ENCODE measurements at places on chromosomes 6 and 20.

DNA sequence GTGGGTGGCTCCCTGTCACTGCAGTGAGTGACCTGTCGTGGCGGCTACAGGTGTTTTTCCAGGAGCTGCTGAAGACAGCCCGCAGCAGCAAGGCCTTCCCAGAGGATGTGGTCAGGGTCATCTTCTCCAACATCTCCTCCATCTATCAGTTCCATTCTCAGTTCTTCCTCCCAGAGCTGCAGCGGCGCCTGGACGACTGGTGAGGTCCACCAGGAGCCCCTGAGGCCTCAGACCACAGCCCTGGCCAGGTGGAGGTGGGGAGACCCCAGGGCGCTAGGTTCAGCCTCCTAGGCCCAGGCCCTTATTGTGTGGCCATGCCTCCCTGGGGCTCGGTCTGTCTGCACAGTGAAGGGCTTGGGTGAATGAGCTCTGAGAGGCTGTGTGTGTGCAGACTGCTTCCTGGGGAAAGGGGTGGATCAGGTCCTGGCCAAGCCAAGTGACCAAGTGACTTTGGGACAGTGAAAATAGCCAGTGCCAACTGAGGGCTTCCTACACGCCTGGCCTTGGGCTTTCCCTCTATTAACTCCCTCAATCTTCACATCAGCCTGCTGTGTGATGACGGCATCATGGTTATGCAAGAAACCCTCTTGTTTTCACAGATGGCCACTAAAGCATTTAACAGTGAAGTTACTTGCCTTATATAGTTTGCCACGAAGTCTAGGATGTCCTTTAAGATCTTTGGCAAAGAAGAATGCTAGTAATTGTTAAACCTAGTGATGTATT, 6.4 kb downstream of the FGD2 start:
- no peak for DNase-seq

GRCh38 chr6:160258346-160259142, at the start of gene SLC22A2:
SLC22A2 (minus strand) TSS chr6:160258821; CDS start chr6:160258757, 64 bp downstream.
- DNase-seq, result no peak

DNA sequence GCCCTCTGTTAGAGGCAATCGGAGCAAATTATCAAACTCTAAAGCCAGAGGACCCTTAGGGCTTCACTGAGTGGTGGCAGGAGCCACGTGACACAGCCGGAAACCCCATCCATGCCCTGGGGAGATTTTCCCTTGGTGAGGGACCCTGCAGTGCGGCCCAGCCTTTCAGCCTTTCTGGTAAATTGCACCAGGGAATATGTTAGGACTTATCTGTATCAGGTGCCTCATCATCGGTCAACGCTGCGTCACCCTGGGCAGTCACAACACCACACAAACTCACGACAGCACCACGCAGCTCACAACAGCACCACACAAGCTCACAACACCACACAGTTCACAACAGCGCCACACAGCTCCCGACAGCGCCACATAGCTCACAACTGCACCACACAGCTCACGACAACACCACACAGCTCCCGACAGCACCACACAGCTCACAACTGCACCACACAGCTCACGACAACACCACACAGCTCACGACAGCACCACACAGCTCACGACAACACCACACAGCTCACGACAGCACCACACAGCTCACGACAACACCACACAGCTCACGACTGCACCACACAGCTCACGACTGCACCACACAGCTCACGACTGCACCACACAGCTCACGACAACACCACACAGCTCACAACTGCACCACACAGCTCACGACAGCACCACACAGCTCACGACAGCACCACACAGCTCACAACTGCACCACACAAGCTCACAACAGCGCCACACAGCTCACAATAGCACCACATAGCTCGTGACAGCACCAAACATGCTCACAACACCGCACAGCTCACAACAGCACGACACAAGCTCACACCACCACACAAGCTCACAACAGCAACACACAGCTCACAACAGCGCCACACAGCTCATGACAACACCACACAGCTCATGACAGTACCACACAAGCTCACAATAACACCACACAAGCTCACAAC, 199.0 kb downstream of the DLL1 start:
- no peak for DNase-seq

DNA sequence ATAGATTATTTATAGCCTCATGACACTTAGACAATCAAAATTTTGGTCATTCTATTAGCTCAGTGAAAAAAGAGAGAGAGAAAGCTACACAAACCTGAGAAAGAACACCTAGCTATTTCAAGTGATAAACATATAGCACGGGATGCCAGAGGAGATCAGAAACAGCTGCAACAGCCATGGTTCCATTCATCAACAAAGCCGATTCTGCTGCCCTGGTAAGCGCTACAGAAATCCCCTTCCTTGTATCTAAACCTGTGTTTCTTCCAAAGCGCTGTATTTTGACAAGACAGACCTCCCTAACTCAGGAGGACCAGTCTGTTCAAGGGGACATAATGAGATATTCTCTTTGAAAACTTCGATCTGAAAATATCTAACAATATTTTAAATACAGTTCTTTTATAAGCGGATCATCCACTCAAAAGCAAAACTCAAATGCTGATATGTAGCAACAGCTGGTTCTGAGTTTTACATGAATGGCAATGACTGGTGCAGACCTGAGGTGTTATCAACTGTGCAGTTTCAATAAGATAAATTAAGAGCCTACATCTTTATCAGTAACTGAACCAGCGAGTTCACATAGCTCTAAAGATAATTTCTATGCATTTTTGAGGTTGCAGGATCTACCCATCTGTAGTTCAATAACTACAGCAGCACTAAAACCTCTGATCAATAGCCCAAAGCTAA, 447.8 kb downstream of the FRK start:
- no peak for DNase-seq

DNA sequence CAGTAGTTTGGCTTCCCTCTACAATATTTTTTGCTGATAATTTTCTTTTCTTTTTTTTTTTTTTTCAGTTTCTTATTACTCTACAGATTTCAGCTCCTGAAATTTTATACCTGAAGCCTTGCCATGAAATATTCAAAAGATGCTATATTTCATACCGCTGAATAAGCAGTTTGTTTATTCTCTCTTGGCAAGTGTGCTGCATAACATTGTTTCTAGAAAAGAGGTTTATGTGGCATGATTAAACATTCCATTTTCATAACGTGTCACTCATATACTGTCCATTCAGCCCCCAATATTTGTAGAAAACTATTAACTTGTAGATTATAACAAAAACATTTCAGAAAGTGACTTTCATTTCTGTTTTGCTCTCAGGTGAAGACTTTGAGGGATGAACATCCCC, 174.4 kb upstream of the NOX3 start:
- no peak for DNase-seq

- no peak for DNase-seq
Measured at GRCh38 chr6:106844930-106845329, 129.6 kb downstream of the CD24 start.

DNA sequence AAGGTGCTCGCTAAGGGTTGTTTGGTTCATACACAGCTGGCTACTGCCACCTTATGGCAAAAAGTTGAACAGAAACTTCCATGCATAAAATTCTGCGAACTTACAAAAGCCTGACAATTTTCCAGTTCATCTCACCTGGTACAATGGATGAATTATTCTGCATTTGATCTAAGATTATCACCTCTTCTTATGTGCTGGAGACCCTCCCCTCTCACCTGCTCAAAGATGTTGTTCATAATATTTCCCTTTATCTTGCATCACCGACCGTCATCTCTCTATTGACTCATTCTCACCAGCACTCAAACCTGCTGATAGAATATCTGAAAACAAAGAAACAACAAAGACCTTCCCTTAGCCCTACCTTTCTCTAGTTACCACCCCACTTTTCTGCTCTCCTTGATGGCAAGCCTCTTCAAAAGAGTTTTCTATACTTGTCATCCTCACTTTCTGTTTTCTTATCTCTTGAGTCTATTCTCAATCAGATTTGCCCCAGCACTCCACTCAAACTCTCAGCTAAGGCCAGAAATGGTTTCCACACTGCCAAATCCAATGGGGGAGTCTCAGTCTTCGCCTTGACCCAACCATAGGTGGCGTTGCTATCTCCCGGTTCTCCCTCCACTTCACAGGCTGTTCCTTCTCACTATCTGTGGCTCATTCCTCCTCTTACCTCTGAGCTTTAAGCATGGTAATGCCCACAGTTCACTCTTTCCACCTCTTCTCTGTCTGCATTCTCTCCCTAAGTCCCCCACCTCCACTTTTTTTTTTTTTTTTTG, 25.8 kb downstream of the SNRNP48 start:
- DNase-seq, result no peak

- DNase-seq, result no peak
Measured at GRCh38 chr6:36625158-36625919, 31.2 kb downstream of the SRSF3 start.

DNA sequence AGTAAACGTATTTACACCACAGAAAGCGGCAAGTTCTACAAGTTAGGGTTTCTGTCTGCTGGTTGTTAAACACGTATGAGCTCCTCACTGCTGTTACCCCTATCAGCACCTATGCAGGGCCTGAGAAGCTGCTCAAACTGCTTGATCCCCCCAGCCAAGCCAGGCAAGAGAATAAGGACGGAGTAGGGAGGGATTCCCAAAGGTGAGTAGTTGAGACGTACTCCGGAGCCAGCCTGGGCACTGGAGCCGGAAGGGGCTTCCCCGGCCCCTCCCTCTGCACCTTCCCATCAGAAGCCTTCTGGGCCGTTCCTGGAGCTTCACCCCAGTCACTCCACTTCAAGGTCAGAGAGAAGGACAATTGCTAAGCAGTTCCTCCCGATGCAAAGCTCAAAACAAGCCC, 58.0 kb downstream of the RIPOR3 start:
- DNase-seq, result no peak

GRCh38 chr6:147947521-147947920, 395.1 kb upstream of the SASH1 start:
- no peak for DNase-seq

GRCh38 chr6:34176261-34177031, 30.6 kb upstream of the GRM4 start:
- no peak for DNase-seq

GRCh38 chr6:122859676-122860075, 70.6 kb downstream of the SMPDL3A start:
- no peak for DNase-seq

DNA sequence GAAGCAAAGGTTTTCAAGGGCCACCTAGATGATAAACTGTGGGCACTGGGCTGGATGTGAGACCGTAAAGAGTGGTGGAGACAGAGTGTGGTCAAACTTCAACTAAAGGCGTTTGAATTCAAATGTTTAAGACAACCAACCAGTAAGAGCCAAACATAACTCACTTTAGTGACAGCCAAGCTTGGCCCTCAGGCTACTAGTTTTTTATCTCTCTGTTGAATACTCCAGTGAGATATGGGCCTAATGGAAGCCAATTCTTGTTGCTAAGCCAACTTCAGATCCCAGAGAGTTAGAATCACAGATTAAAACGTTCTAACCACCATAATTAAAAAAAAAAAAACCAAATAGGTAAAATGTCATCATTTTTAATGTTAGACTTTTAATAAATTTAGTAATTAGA, 57.3 kb downstream of the TRMT6 start:
- DNase-seq, result no peak

- DNase-seq, result no peak
Measured at GRCh38 chr20:60236613-60237012, 278.4 kb downstream of the CDH26 start.

DNA sequence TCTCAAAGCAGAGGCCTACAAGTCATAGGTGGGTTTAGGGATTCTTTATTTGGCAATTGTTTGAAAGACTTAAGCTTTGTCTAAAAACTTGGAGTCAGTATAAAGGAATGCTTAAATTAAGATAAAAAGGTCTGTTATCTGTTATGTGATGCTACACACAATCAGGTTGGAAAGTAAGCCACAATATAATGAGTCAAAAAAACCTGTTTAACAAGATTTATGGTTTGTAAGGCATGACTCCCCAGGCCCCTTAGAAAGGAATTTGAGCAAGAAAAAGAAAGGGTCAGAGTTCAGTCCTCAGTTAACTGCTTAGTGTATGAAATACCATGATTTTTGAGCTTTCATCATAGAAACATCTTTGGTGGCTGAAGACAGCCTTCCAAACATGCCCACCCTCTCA, 66.8 kb upstream of the HMGN3 start:
- DNase-seq, result no peak

- no peak for DNase-seq
Measured at GRCh38 chr6:32415521-32416019, 8.6 kb upstream of the BTNL2 start.

GRCh38 chr6:43766500-43766853, 3.5 kb upstream of the VEGFA start:
- DNase-seq, result no peak

GRCh38 chr20:31808481-31808880, 10.7 kb upstream of the MYLK2 start:
- no peak for DNase-seq
